ENCODE measurements at places on chromosomes 3 and 15.
A peak's percentile ranks its signal among the peaks of the same experiment; 100 is the strongest.

- DNase-seq = no peak
Measured at GRCh38 chr3:172181932-172182586, 142.7 kb downstream of the FNDC3B start.

- peak; percentile 88 for DNase-seq
Measured at GRCh38 chr3:50268703-50269451, at the start of gene SEMA3B. Gene SEMA3B (plus strand): TSS chr3:50269147. CDS start chr3:50269241, 94 bp downstream.

DNA sequence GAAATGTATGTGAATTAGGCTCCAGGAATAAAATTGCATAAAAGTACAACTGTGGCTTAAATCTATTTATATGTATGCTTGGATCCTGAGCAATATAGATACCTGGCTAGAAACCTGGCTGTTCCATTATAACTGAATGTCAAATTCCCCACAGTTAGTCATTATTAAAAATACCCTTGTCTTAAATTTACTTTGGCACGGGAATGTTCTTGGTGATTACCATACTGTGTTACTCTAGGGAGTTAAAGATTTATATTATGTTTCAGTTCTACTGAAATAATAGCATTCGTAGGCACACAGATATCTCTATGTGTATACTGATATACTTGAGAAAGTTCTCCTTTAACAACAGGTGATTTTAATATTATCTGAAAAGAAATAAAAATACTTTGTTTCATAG, 394.1 kb downstream of the PTPRG start:
- no peak for DNase-seq

DNA sequence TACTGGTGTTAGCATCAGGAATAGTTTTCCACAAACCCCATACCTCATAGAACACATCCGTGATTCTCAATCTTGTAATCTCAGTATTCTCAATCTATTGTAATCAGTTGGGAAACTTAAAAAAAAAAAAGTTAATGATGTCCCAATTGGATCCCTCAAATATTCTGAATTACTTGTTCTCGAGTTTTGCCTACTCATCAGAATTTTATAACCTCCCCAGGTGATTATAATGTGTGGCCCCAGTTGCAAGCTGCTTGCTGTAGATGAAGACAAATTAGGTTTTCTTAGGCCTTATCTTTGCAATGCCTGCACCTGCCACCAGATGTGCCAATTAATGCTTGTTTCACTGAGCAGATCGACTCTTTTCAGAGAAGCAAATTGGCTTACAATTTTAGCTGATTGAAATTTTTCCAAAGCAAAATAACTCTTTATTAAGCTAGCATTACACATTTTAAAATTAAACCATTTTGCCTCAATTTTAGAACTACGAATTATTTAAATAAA, 19.0 kb upstream of the DIPK2A start:
- DNase-seq = no peak

DNA sequence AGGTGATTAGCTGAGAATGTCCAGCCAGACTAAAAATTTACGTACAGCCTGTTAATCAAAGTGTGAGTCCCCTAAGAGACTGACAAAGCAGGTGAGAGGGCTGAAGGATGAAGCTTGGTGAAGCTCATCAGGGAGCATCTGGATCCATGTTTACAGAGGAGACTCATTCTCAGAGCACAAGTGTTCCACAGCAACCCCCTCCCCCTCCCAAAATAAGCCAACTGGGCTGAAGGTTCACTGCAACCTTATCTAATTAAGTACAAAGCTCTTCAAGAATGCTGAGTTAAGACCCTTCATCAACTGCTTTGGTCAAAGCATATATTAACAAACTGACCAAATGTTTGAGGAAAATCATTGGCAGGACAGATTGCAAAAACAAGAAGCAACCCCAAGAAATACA, 262.6 kb upstream of the ZNF385D start:
- no peak for DNase-seq

GRCh38 chr3:48432411-48433371, 2.8 kb upstream of the PLXNB1 start:
- no peak for DNase-seq

DNA sequence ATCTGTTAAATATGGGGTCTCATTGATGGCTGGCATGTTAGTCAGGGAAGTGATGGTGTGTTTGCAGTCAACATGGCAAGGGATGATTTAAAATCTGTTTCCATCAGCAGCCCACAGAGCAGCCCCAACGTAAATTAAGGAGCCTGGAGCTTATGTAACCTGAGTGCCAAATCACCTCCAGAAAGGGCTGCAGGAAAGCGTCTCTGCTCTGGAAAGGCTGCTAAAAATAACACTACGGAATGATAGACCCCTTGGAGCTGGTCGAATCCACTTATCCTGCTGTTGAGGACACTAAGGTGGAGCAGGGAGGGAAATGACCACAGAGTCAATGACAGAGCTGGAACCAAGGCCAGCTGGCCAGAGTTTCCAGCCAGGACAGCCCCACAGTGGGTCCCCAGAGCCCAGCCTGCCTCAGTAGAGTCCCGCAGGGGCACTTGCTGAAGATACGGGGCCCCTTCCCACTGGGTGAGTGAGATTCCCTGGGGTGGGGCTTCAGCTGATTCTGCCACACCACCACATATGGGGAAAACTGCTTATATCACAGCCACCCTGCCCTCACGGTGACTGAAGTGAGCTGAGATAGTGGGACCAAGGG, 63.5 kb downstream of the EPHB1 start:
- no peak for DNase-seq

GRCh38 chr15:28933710-28934445, 48.1 kb downstream of the APBA2 start:
- no peak for DNase-seq

DNA sequence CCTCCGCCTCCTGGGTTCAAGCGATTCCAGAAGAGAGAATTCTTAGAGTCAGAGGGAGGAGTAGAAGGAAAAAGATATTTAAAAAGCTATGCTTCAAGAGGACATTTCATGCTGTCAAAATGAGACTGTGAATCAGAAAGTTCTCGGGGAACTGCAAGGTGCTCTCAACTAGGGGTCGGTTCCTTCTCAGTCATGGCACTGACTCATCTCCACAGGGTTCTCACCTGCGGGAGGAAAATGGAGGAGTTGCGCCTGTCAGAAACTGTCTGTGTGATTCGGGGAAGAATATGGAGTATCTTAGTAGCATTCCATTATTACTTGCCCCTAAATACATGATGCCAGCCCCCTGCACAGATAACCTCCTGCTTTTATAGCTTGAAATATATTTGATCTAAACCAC, 47.4 kb downstream of the APH1B start:
- no peak for DNase-seq

DNA sequence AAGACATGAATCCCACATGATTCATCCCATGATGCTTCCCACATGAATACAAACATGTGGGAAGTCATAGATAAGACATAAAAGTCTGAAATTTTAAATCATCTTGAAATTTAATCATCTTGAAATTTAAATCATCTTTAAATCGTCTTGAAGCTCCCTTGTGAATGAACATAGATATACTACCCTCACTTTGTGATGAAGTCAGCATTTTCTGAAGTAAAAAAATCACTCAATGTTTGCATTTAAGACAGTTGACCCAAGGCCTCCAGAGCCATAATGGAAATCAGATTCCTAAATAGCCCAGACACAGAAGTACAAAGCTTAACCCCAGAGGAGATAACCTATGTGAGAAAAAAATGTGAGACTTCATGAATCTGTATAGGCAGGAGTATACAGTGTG, 279.4 kb downstream of the ZBBX start:
- DNase-seq = no peak

GRCh38 chr3:81503026-81503425, 258.4 kb downstream of the GBE1 start:
- DNase-seq = no peak

- peak; percentile 62 for DNase-seq
Measured at GRCh38 chr3:18351823-18352744, 73.1 kb downstream of the SATB1 start.

DNA sequence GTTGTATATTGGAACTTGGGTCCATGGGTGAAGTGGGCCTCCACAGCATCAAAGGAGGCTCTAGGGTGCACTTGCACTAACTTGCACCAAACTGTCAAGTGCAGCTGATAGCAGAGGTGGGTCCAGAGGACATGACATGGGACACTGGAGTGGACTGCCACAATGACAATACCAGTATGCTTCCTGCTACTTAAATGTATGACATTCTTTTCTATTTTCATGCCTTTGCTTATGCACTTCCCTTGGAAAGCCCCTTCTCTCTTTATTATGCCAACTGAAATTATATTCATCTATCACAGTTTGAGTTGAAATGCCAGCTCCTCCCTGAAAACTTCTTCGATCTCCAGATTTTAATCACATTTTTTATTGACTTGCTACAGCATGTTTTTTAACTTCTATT, 101.8 kb downstream of the CFAP20DC start:
- DNase-seq = no peak

- DNase-seq = peak; percentile 49
Measured at GRCh38 chr3:129619726-129620162, 13.3 kb upstream of the PLXND1 start.

GRCh38 chr15:39052323-39052705, 487.7 kb upstream of the RASGRP1 start:
- no peak for DNase-seq

- DNase-seq = peak; percentile 87
Measured at GRCh38 chr3:194070634-194071409, 65.1 kb upstream of the HES1 start.

DNA sequence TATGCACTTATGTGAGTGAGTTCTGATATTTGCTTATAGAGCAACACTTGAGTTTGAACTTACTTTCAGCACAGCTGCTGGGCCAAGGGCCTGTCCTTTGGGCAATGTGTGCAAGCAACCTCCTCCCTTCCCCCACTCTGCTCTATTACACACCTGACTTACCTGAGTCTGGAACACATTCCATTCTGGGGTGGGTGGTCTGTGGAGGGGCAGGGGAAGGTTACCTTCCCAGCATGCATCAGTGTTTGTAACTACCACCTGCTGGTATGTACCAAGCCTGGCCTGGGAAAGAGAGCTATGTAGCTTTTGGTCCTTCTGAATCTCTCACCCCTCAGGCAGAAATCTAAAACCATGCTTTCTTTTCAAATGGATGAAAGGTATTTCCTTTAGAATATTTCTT, 103.0 kb downstream of the ISL2 start:
- no peak for DNase-seq

- no peak for DNase-seq
Measured at GRCh38 chr15:68933001-68933400, 2.7 kb downstream of the SPESP1 start.

DNA sequence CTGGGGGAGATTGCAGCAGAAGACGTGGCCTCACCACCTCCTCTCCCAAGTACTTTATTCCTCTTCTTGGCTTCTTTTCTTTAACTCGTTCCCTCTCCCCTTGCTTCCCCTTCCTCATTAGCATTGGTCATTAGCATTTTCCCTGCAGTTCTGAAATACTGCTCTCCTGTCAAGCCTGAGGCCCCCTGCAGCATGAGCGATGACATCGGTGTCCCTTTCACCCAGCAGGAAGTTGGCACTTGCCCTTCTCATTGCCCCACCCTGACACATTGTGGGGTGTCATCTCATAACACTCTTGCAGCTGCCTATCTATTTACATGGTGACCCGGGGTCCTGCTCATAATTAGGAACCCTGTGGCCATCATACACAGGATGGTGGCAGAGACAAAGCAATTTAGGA, 167.1 kb downstream of the ARRDC4 start:
- peak; percentile 48 for DNase-seq

GRCh38 chr15:36775209-36775608, 195.8 kb downstream of the CDIN1 start:
- DNase-seq = no peak

DNA sequence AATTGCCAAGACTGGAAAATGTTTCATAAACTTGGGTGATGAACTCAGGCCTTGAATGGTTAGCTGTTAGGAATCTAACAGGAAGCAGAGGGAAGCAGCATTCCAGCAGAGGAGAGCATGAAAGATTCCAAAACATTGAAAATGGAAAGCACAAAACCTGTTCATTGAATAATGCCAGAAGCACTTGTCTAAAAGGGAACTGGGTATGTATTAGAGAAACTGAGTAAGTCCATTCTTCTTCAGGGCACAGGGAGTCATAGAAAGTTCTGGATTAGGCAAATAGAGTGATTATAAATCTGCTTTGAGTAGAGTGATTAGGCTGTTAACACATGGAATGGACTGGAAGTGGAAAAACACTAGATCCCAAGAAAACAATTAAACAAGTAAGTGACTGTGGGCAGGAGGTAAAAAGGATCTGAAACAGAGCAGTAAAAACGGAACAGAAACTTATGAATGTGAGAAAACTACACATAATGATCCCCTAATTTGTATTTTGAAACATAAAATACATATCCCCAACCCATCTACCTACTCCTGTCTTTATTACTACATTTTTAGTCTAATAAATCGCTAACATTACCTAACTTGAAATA, 343.4 kb downstream of the TBC1D5 start:
- DNase-seq = no peak

DNA sequence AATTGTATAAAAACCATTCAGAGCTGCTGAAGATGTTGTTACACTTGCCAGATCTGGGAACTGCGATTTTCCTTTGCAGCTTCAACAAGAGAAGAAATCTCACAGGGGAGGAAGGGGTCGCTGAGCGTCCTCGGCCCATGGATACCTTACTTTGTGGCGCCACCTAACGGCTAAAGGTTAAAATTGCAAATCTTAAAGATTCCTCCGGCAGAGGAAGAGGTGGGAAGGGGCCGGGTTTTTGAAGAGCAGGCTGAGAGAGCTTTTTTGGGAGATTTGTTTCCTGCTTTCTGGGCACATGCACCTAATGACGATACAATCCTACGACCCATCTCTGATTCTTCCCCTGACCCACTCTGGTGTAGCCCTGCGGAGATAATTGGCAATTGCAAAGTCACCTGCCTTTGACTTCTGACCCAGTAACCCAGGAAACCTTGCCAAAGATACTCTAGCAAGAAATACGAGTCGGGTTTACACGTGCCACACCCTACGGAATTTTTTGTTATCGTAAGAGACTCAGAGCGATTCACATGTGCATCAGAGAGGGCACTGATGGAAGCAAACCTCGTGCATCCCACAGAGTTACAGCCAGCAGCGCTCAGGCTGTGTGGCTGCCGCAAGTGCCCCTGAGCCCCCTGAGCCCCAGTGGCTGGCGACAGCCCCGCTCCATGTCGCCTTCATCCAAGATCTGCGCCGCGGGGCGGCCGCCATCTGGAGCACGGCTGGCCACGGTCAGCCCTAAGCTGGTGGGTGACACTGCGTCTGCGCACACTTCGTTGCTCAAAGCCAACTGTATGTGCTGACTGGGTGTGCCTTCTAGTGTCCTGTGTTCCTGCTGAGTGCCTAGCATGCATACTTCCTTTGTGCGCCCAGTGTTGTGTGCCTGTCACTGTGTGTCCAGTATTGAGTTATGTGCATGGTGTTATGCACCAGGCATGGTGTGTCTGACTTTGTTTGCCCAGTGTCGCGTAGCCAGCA, 55.2 kb upstream of the CHRNA7 start:
- DNase-seq = no peak

DNA sequence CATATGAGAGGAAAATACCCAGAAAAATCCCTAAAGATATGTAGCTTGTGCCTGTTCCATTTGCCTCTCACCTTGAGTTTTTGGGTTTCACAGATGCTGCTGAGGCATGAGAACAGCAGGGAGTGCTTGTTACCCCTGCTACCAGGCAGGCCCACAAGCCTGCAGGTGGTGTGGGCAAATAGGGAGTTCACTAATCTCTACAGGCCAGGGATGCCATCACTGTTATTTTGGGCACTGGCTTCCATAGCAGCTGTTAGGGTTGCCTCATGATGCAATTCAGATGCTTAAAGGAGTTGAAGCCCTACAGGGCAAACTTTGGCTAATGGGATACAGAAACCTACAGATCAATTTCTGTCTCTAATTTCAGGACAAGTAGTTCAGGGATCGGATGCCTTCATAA, 873.5 kb downstream of the OTOL1 start:
- DNase-seq = no peak

- no peak for DNase-seq
Measured at GRCh38 chr3:97817965-97818364, 3.8 kb upstream of the CRYBG3 start.

All from lower lobe of right lung (tissue), 2 donors.